Eye (tissue), 1 donor: ENCODE measurements at places on chromosomes 7 and 10.

GRCh38 chr7:122686360-122686878 is 12.5 kb downstream of the RNF133 start:
- DNase-seq: no peak

- DNase-seq: no peak
These were observed 23.2 kb upstream of the NPFFR1 start for GRCh38 chr10:70306886-70307520.

- DNase-seq: no peak
These were observed 19.6 kb downstream of the ENTPD7 start for GRCh38 chr10:99678921-99679320.

DNA sequence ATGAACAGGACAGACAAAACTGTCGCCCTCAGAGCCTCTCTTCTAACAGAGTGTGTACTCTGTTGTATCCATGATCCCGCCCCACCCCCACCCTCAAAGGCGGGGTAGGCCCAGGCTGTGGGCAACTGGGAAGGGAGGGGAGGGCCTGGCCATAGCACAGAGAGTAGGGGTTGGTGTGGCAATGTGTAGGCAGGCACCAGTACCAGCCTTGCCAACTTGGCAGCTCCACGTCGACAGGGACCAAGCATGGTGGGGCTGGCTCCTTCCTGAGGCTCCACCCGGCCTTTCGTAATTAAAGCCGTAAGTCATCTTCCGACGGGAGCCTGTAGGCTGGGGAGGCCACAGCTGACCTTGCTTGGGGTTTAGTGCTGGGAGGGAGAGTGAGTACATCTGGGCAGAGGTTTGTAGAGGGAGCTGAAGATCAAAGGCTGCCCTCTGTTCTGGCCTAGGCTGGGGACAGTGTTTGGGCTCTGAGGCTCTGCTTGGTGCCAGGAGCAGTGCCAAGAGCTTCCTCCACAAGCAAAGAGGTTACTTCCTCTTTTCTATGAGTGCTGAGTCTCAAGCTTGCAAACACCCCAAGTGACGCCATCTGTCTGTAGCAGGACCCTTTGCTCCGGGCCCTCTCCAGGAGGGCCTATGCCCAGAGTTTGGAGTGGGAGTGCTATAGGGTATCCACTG is 121.6 kb downstream of the C10orf105 start:
- no peak for DNase-seq

- peak; percentile 42 for DNase-seq
These were observed 15.9 kb downstream of the GBF1 start for GRCh38 chr10:102261196-102261595.

- DNase-seq: peak; percentile 43
These were observed 2.6 kb upstream of the DLX6 start for GRCh38 chr7:97002555-97003261.
